ENCODE measurements at places on chromosomes 13 and 19. TPM values are rescaled to one million over a fixed set of nuclear protein-coding genes. Genes with fewer than 3 reads are reported as not detected.

ZNF229 gene
- 7.7 TPM for total RNA-seq

GIPR gene
- total RNA-seq, result 2.8 TPM

GPR12 gene
- total RNA-seq, result 0.65 TPM

ZNF552 gene
- total RNA-seq, result 67.1 TPM

FUT6 gene
- 4.7 TPM for total RNA-seq

SPIB gene
- total RNA-seq, result 0.96 TPM

Data from ureter (tissue), 1 donor.